Diencephalon (tissue), 1 donor: ENCODE measurements at places on chromosomes 7 and 10. TPM values are rescaled to one million over a fixed set of nuclear protein-coding genes. Genes with fewer than 3 reads are reported as not detected.

TDRD1 gene
- 1.4 TPM for total RNA-seq

VIPR2 gene
- 2.8 TPM for total RNA-seq

LIPA gene
- total RNA-seq: 46.8 TPM

CDC14C gene
- total RNA-seq: not detected

WEE2 gene
- total RNA-seq: 0.23 TPM

PTF1A gene
- not detected for total RNA-seq

AKR1D1 gene
- not detected for total RNA-seq

CLCN1 gene
- total RNA-seq: not detected

RPEL1 gene
- total RNA-seq: not detected

SH2D4B gene
- total RNA-seq: 0.23 TPM

OLAH gene
- not detected for total RNA-seq

SRRM3 gene
- 15.2 TPM for total RNA-seq

NUTM2B gene
- total RNA-seq: 0.46 TPM

PTPN20 gene
- 34.8 TPM for total RNA-seq

ALDH18A1 gene
- 39.9 TPM for total RNA-seq

CTAGE4 gene
- total RNA-seq: 1.2 TPM

SEMA3A gene
- total RNA-seq: 16.4 TPM

ACSM6 gene
- total RNA-seq: not detected

PRSS37 gene
- total RNA-seq: not detected

CPA4 gene
- total RNA-seq: 1.4 TPM

PALS2 gene
- total RNA-seq: 150 TPM

PHTF2 gene
- 53.1 TPM for total RNA-seq

SORCS1 gene
- 30.2 TPM for total RNA-seq

ZNF853 gene
- total RNA-seq: 28.8 TPM

BTBD16 gene
- total RNA-seq: not detected

CH25H gene
- total RNA-seq: 1.2 TPM

C7orf57 gene
- 5.8 TPM for total RNA-seq

EGR2 gene
- total RNA-seq: 1.2 TPM

IFIT5 gene
- 51.7 TPM for total RNA-seq

VSIR gene
- 8.3 TPM for total RNA-seq

PDZD8 gene
- 36.9 TPM for total RNA-seq

PNLIPRP3 gene
- not detected for total RNA-seq

PHYHIPL gene
- total RNA-seq: 49.6 TPM

IFIT1B gene
- 0.92 TPM for total RNA-seq
